Fibroblast of pulmonary artery (primary cell): ENCODE measurements at places on chromosomes 13 and 19.

GRCh38 chr19:10418235-10418484 lies 2.2 kb upstream of the PDE4A start:
- DNase-seq, result no peak

- no peak for DNase-seq
Measured at GRCh38 chr13:108828086-108828815, 198.8 kb downstream of the MYO16 start.

DNA sequence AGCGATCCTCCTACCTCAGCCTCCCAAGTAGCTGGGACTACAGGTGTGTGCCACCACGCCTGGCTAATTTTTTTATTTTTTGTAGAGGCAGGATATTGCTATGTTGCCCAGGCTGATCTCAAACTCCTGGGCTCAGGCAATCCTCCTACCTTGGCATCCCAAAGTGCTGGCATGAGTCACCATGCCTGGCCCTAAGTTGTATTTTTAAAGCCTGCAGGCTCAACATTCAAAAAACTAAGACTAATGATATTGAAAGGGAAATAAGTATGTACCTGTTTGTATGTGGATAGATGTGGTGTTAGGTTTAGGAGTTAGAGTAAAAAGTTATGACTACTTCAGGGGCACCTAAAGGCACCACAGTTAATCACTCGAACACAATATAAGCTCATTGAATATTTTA lies 5.4 kb upstream of the IPO5 start:
- no peak for DNase-seq

GRCh38 chr13:111312944-111313590 lies 7.4 kb upstream of the TEX29 start:
- DNase-seq, result no peak

GRCh38 chr19:12912571-12912970 lies 6.5 kb downstream of the SYCE2 start:
- DNase-seq, result no peak
